ENCODE measurements at places on chromosomes 13 and 19. TPM values are rescaled to one million over a fixed set of nuclear protein-coding genes. Genes with fewer than 3 reads are reported as not detected.

The PRTN3 gene
- total RNA-seq, result not detected

DNA sequence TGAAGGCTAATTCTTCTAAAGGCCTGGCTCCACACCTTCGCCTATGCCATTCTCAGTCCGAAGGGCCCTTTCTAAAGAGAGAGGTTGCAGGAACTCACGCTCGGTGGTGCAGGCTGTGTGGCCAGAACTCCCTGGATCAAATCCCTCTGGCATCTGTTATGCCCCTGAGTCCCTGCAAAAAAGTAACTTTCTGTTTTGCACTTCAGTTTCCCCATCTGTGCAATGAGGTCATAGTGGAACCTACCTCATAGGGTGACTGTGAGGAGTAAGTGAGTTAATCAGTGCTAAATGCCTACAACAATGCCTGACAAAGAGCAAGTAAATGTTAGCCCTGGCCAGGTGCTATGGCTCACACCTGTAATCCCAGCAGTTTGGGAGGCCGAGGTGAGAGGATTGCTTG, 7.3 kb downstream of the IGSF23 start:
- H3K4me1 ChIP-seq, result no peaks in the 10 kb centered on the region
- peaks cover under 1% of the 10 kb centered on the region for H3K36me3 ChIP-seq
- H3K4me3 ChIP-seq, result no peak overlapping the region
- no peak overlapping the region for H3K27ac ChIP-seq
- DNase-seq, result no peak
- H3K27me3 ChIP-seq, result no peaks in the 10 kb centered on the region

DNA sequence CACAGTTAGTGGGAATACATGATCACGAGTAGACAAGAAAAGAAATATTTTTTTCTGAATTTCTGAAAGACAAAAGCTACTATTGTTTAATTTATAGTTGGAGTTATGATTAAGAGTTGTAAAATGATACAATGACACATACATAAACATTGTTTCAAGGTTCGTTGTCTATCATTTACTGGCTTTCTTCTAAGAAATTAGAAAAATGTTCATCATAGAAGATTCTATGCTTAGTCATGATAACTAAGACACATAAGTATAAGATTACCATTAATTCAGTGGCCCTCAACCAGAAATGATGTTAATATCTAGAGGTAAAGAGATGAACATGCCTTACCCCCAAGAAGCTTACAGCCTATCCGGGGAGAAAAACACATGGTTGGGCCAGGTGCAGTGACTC, 1832.8 kb upstream of the PRR20A start:
- no peaks in the 10 kb centered on the region for H3K36me3 ChIP-seq
- no peaks in the 10 kb centered on the region for H3K27me3 ChIP-seq
- DNase-seq, result no peak
- no peak overlapping the region for H3K27ac ChIP-seq
- H3K4me1 ChIP-seq, result no peaks in the 10 kb centered on the region

The PSG7 gene
- not detected for total RNA-seq

- H3K4me1 ChIP-seq, result no peaks in the 10 kb centered on the region
- H3K36me3 ChIP-seq, result no peaks in the 10 kb centered on the region
- no peak overlapping the region for H3K4me3 ChIP-seq
- no peak for DNase-seq
- H3K27ac ChIP-seq, result no peak overlapping the region
These were observed 16.8 kb downstream of the FLT1 start for GRCh38 chr13:28478127-28478526.

The ZNF541 gene
- 0.85 TPM for total RNA-seq

The ZFP36 gene
- total RNA-seq, result 188 TPM

DNA sequence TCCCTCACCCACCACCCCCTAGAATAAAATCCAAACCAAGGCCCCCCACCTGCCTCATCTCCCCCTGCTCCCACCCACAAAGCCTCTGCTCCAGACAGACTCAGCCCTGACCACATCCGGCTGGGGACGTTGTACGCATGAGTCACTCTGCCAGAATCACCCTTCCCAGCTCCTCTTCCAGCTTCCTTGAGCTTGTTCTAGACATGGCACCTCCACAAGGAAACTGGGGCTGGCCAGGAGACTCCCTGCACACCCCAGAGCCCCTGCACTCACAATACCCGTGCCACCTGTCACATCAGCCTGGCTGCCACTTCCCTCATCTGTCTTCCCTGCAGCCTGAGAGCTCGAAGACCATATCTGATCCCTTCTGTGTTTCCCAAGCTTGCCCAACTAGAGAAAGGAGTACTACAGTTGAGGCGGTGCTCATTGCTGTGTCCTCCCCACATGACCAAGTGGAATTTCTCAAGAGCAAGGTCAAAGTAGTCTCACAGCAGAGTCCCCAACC, 9.7 kb downstream of the DEDD2 start:
- no peaks in the 10 kb centered on the region for H3K27me3 ChIP-seq
- peaks cover 58% of the 10 kb centered on the region for H3K4me1 ChIP-seq
- peak overlapping the region; percentile 24 for H3K27ac ChIP-seq
- H3K4me3 ChIP-seq, result peak overlapping the region; percentile 57
- H3K36me3 ChIP-seq, result peaks cover 89% of the 10 kb centered on the region

DNA sequence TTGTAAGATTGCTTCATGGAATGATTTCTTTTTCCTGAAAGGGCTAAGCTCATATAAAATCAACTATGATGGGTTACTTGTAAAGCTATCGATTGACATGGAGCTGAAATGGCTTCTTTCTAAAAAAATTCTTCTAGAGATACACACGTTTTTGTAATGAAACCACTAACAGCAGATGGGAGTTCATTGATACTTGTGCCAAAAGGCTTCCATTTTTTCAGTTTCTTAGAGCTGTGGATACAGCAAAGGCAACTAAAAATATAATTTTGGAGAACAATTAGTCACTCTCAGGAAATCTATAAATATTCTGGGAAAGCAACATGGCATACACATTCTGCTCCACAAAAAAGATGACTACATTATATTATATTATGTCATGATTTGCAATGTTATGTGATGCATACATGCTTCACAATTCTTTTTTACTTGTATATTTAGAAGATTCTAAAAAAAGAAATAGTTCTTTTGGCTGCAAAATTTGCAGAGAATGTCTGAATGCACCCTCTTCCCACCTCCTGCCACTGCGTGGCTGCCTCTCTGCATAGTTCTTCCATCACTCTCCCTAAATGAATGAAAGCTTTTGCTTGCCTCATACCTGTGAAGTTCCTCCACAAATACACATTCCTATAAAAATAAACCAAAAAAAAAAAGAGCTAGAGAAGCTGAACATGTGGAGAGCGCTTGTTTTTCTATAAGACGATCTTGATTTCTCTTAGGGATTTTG, 802.5 kb downstream of the EFNB2 start:
- no peak overlapping the region for H3K27ac ChIP-seq
- H3K27me3 ChIP-seq, result no peaks in the 10 kb centered on the region
- no peak overlapping the region for H3K4me3 ChIP-seq
- no peaks in the 10 kb centered on the region for H3K36me3 ChIP-seq
- H3K4me1 ChIP-seq, result no peaks in the 10 kb centered on the region

DNA sequence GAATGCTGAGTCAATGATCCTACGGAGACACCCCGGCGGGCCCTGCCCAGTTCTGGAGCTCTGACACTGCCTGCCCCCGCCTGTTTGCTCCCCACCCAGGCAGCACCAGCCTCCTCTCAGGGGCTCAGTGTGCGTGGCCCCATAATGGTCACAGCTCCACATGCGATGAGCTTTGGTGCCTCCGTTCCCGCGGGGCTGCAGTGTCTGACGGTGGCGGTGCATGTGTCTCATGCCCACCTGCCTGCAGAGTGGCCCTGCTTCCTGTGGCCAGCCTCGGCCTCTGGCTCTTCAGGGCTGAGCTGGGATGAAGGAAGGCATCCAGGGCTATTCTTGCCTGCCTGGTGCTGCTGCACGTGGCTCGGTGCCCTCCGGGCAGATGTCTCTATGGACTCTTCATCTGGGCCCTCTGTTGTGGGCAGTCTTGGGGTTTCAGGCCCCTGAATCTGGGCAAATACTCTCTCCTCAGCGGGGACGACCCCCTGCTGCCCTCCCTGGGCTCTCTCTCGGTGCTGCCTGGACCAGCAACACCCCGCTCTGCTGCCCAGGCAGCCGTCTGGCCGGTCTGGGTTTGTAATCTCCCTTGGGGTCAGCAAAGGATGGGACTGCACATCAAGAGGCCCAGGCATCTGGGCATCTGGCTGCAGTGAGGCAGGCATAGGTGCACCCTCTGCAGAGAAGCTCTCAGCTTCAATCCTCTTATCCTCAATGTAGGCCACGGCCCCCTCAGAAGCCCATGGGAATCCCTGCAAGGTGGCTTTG, 19.3 kb upstream of the TMEM255B start:
- H3K36me3 ChIP-seq, result no peaks in the 10 kb centered on the region
- H3K4me1 ChIP-seq, result peaks cover 30% of the 10 kb centered on the region
- no peak overlapping the region for H3K27ac ChIP-seq
- DNase-seq, result no peak
- H3K27me3 ChIP-seq, result peaks cover 12% of the 10 kb centered on the region
- H3K4me3 ChIP-seq, result no peak overlapping the region

- H3K27me3 ChIP-seq, result no peaks in the 10 kb centered on the region
- H3K4me3 ChIP-seq, result no peak overlapping the region
- no peak for DNase-seq
- H3K36me3 ChIP-seq, result no peaks in the 10 kb centered on the region
- H3K27ac ChIP-seq, result no peak overlapping the region
These were observed 1001.1 kb downstream of the OLFM4 start for GRCh38 chr13:54029720-54030119.

The FGF21 gene
- not detected for total RNA-seq

The CACNG8 gene
- total RNA-seq, result not detected

GRCh38 chr19:7301525-7301924, 7.3 kb upstream of the INSR start:
- no peak overlapping the region for H3K27ac ChIP-seq
- no peak overlapping the region for H3K4me3 ChIP-seq
- H3K4me1 ChIP-seq, result no peaks in the 10 kb centered on the region
- H3K36me3 ChIP-seq, result no peaks in the 10 kb centered on the region

The ZNF528 gene
- total RNA-seq, result 62.4 TPM

DNA sequence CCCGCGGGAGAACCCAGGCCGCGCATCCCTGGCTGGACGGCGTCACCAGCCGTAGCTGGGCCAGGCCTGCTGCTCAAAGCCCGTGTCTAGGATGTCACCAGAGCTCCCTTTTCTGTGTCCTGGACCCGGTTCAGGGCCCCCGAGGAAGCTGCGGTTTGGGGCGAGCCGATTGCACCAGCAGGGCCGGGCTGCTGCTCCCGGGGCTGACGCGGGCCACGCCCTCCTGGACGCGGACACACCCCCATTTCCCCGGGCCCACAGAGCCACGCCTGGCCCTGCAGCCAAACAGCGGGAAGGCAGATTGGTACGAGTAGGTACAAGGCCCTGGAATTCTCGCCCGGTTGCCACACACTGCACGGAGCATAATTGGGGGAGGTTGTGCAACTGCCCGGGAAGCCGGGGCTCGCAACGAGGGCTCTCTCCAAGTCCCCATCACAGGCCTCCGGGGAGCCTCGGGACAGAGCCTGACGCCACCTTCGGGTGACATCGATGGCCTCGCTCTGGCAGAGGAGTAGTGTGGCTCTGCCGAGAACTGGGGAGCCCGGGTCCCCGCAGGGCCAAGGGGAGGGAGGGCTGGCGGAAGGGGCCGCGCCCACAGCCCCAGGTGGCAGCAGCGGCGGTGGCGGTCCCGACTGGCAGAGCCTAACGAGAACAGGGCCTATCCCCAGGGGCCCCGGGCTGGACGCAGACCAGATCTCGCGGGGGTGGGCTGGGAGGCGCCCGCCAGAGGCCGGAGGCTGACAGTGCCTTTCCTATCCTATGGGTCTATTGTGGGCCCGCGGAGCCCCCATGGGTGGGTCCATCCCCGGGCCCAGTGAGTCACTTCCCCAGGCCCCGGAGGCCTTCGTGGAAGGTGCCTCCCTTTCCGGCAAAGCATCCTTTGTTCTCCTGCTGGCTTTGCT, 23.5 kb downstream of the KCTD15 start:
- peaks cover 40% of the 10 kb centered on the region for H3K4me1 ChIP-seq
- H3K27me3 ChIP-seq, result peaks cover 25% of the 10 kb centered on the region
- DNase-seq, result peak; percentile 9
- H3K4me3 ChIP-seq, result peak overlapping the region; percentile 83

GRCh38 chr13:33259296-33259695, 26.3 kb downstream of the STARD13 start:
- H3K27ac ChIP-seq, result no peak overlapping the region
- peaks cover 13% of the 10 kb centered on the region for H3K27me3 ChIP-seq
- no peaks in the 10 kb centered on the region for H3K36me3 ChIP-seq
- no peak overlapping the region for H3K4me3 ChIP-seq
- DNase-seq, result no peak
- H3K4me1 ChIP-seq, result no peaks in the 10 kb centered on the region

- no peak for DNase-seq
- H3K4me1 ChIP-seq, result no peaks in the 10 kb centered on the region
- H3K27ac ChIP-seq, result no peak overlapping the region
- H3K4me3 ChIP-seq, result no peak overlapping the region
These were observed 16.7 kb upstream of the SERPINE3 start for GRCh38 chr13:51322826-51323225.

The KRTDAP gene
- not detected for total RNA-seq

The NCAN gene
- total RNA-seq, result not detected

DNA sequence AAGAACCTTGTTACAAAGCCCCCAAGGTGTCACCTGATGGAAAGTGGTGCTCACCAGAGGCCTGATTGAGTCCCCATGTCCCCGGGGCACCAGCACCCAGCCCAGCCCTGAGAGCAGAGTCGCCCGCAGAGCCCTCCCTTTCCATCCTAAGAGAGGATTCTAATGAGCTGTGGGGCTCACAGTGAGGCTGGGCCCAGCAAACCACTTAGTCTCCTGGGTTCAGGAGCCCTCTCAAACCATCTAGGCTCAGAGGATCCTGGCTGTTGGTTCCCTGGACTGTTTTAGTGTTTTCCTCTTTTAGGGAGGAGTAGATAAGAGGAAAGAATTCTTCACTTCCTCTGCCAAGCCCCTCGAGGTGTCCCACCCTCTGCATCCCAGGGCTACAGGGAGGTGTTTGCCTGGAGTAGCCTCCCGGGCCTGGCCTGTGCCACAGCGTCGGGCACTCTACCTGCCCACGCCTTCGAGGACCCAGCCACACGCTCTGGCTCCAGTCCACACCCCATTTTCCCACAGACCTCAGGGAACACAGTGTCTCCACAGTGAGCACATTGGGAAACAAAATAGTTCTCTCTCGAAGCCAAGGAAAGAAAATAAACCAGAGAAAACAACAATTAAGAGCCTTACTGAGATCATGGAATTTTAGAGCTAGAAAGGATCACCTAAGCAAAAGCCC, 34.4 kb downstream of the DHRS12 start:
- peaks cover 2% of the 10 kb centered on the region for H3K36me3 ChIP-seq
- peak overlapping the region; percentile 71 for H3K27ac ChIP-seq

The BTBD2 gene
- total RNA-seq, result 64.1 TPM

The ATP8A2 gene
- 3.5 TPM for total RNA-seq

All from naive thymus-derived CD8-positive, alpha-beta T cell (primary cell).